ENCODE measurements at places on chromosomes 4 and X.

DNA sequence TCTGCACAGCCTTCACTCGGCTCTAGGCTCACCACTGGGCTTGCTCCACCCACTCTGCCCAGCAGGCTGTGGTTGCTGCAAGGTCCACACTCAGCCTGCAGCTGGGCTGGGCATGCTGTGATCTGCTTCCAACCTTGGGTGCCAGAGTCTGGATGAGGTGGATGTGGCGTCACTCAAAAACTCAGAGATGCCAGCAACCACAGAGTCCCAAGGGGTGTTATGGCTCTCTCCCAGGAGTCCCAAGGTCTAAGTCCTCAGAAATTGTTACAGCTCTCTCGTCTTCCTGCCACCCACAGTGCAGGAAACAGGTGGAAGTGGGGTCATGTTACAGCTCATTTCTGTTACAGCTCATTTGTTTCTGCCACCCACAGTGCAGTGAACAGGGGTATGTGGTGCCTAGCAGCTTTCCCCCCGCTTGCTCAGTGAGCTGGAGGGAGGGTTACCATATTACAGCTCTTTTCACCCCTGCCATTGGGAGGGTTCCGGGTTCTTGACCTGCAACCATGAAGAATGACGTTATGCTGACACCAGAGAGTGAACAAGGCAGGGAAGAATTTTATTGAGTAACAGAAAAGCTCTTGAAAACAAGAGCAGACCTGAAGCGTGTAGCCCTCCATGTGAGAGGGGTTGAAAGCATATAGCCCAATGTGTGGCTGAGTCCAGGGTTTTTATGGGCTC, 893.9 kb downstream of the PCDH7 start:
- no peak for DNase-seq

DNA sequence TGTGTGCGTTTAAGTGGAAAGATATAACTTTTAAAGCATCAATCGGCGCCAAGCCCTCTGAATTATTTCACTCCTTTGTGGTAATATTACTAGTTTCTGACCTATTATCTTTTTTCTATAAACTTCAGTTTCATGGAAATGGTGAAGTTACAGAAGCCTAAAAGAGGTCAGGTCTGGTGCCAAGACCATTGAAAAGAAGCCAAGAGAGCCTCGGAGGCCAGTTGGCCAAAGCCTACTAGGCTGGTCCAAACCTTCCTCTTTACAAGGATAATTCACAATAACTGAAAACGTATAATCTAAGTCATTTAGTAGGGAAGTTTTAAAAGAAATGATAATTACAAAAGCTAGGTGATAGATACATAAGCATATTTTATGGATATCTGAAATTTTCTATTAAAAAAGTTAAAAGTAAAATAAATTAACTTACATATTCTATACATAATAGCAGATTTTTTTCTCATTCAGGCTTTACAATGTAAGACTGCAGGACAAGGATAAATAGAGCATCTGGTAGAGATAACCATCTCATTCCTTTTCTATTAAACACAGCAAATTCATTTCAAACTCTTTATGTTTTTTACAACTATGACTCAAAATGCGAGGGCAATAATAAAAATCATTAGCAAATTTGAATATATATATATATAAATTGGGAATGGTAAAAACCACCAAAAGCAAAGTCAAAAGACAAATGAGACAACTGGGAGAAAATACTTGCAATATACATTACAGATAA, 49.2 kb downstream of the WDFY3 start:
- no peak for DNase-seq

DNA sequence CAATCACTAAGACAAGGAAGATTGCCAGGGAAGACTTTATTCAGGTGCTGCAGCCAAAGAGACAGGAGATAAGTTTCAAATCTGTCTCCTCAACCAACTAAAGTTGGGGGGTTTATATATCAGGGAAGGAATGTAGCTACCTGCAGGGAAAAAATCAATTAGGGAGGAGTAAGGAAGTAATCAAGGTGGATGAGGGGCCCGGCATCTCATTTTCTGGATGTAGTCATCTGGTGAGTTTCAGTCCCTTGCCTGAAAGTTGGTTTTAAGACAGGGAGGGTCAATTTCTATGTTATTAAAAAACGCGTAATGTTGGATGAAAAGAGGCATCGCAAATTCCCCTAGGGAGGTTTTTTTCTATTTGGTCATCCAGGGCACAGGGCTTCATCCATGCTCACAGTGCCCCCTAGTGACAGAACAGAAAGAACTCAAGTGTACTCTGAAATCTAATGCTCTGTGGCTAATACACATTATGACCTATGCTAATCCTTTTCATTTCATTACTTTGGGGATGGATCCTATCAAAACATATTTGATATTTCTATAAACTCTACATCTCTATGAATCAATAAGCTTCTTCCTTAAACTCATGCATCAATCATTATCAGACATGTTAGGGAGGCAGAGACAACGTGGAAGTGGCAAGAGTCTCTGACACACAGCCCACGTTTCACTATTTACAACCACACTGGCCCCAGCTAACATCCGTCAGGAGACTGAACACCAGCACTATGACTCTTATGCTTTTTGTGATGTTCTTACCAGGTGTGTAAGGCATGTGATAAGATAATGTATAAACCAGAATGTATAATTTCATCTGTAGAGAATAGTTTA, 1577.0 kb upstream of the TENM3 start:
- peak; percentile 24 for DNase-seq

DNA sequence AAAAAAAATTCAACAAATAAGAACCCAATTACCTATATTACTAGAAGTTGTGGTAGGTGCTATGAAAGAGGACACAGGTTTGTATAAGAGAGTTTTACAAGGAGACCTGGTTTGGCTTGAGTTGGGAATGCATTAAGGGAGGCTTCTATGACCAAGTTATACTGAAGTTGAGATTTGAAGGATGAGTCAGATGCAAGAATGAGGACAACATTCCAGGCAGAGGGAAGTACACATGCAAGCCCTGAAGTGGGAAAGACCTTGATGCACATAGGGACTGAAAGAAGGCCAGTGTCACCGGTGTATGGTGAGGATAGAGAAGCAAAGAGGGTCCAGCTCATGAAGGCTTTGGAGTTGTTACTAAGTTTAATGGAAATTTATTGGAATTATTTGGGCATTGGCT, 52.2 kb downstream of the ANK2 start:
- no peak for DNase-seq

GRCh38 chrX:65093658-65094057, 117.4 kb upstream of the ZC4H2 start:
- DNase-seq, result peak; percentile 29

- DNase-seq, result no peak
Measured at GRCh38 chr4:61478340-61478739, 278.2 kb downstream of the ADGRL3 start.

DNA sequence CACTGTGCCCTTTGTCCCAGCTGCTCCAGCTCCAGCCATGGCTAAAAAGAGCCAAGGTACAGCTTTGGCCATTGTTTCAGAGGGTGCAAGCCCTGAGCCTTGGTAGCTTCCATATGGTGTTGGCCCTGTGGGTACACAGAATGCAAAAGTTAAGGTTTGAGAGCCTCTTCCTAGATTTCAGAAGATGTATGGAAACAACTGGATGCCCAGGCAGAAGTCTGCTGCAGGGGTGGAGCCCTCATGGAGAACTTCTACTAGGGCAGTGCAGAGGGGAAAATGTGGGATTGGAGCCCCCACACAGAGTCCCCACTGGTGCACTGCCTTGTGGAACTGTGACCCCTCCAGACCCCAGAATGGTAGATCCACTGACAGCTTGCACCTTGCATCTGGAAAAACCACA, 70.9 kb upstream of the MSX1 start:
- no peak for DNase-seq

GRCh38 chr4:89356086-89356485, 48.5 kb upstream of the GPRIN3 start:
- peak; percentile 50 for DNase-seq

GRCh38 chr4:100591161-100591876, 73.5 kb upstream of the EMCN start:
- no peak for DNase-seq

- no peak for DNase-seq
Measured at GRCh38 chrX:65925592-65925991, 114.3 kb downstream of the VSIG4 start.

DNA sequence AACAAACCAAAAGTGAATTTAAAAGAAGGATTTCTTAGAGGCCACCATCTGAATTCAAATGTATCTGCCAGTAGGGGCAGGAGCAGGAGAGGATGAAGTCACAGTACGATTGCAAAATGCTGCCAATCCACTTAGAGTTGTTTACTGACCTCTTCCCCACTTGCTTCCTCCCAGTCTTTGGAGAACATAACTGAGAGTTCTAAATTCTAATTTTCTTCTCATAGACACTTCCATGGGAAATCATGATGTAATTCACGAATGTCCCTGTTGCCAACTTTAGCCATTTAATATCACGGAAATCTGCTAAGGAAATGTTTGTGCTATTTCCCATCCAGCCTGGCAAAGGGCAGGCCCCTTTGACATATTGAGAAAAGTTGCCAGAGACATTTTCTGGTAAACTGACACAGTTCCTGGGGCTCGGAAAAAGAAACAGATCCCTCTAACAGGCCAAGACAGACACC, 33.6 kb upstream of the NOCT start:
- DNase-seq, result no peak

- DNase-seq, result no peak
Measured at GRCh38 chr4:14831416-14831815, 170.9 kb upstream of the CPEB2 start.

DNA sequence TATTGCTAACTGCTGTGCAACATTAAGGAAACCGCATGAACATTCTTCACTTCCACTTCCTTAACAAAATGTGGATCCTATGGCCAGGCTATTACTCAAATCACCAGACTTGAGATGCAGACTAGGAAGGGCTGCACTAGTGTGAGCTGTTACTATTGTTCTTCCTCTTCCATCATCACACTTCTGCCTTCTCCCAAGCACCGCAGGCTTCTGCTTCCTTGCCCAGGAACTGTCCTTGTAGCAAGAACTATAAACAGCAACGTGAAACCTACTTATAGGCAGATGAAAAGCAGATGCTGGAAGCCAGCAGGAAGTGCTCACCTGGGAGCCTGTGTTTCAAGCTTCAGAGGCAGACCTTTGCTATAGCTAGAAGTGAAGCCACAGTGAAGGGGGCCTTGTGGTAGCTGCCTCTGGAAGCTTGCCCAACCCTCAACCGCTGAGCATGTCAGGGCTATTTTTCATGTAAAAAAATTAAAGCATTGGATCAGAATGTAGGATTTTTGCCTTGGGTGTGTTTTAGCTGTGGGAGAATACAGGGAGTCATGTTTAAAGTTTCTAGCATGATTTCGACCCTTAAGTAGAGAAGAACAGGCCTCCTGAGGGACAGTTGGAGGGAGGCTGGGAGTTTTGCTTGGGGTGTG, 43.9 kb downstream of the CLNK start:
- DNase-seq, result no peak

GRCh38 chrX:108138814-108139702, 47.5 kb downstream of the ATG4A start:
- no peak for DNase-seq

DNA sequence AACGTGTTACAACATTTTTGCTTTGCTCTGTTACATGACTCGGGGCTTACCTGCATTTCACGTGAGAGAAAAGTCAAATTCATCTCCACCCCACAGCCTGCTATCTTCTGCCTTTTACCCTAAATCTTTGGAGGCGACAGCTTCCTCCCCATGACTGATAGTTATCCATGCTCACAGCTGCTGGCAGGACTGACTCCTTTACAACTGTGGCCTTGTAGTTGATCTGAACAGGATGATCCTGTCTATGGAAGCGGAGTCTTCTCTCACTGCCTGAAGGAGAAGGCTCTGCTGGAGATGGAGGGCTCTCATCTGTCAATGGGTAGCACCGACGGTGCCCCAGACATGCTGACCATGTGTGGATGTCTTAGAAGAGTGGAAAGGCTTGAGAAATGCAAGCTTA, 151.0 kb downstream of the CBR4 start:
- DNase-seq, result no peak

DNA sequence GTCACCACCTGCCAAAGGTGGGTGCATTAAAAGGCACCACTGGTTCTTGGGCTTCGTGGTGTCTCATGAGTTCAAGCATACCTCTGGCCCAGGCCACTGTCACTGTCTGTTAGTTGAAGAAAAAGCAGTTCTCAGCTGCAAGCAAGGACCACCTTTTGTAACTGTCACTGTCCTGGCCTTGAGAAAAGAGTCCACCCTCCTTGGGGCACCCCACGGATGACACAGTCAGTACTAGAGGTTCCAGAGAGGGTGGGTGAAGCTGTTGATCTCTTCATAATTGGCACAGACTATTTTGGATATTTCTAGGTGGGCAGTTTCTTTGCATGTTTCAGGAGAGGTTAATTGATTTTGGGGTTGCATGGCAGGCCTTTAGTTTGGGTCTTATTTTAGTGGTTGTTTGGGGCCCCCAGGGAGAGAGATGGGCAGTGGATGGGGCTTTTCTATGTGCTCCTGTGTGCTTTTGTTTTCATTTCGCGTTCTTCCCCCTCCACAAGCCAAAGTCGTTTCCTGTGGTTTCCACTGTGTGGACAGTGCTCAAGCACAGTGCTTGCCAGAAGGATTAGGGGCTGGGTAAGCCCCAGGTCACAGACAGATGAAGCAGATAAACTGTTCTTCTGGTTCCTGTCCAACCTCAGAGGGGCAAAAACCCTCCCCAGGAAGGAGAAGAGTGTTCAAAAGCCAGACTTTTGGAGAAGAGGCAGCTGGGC, 156.2 kb upstream of the PPP1R2C start:
- peak; percentile 27 for DNase-seq

GRCh38 chr4:106266201-106266600, 49.8 kb downstream of the TBCK start:
- DNase-seq, result no peak

- DNase-seq, result no peak
Measured at GRCh38 chr4:31169846-31170245, 449.7 kb downstream of the PCDH7 start.

DNA sequence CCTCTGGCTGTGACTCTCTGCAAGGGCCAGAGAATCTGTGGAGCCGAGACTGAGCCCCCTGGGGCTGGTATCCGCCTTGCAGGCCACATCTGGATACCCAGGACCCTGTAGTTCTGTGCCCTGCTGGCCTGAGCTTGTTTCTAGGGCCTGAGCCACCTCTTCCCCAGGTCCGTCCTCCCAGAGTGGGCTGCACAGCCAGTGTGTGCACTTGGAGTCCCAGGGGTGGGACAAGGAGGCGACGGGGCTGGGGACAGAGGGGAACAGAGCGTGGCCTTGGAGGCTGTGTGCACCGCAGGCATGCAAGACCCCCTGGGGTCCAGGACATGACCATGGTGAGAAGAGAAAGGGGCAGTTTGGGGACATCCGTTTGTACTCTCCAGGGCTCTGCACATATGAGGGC, 105.5 kb downstream of the SORCS2 start:
- DNase-seq, result no peak

- no peak for DNase-seq
Measured at GRCh38 chrX:10516781-10517322, 103.5 kb downstream of the MID1 start.

DNA sequence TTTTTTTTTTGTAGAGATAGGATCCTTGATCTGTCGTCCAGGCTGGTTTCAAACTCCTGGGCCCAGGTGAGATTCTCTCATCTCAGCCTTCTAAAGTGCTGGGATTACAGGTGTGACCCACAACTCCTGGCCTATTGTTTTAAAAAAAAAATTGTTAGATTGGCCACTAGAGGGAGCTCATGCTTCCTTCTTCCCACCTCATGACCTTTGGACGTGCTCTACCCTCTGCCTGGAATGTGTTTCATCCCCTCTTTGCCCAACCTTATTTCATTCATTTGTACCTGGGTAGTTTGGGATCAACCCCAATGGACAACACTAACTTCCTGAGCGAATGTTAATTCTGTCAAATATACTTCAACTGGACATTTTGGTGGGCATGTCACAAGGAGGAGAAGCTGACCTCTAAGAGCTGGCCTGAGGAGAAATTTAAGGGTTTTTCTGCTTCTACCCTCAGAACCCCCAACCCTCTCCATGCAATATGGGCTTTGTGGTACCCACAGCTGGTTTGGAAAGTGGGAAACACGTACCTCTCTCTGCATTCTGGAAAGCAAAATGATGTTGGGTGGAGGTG, 6.4 kb downstream of the PPEF2 start:
- peak; percentile 27 for DNase-seq

Data from colonic mucosa (tissue), 4 donors.